ENCODE measurements at places on chromosomes 7 and 10.
A peak's percentile ranks its signal among the peaks of the same experiment; 100 is the strongest.

DNA sequence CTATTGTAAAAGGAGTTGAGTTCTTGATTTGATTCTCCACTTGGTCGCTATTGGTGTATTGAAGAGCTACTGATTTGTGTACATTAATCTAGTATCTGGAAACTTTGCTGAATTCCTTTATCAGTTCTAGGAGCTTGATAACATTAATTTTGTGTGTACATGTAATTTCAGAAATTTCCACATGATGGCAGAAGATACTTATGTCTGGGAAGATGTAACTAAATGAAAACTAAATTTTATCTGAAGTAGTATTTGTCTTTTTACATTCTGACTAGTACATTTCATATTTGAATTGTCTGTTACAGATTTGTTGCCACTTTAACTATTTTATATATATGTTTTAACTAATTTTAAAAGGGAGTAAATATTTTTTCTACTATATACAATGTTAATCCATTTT, 27.6 kb downstream of the SDHAF3 start:
- H3K4me3 ChIP-seq = no peak overlapping the region
- H3K27me3 ChIP-seq = no peaks in the 10 kb centered on the region
- no peaks in the 10 kb centered on the region for H3K4me1 ChIP-seq
- no peak overlapping the region for H3K27ac ChIP-seq
- no peaks in the 10 kb centered on the region for H3K36me3 ChIP-seq
- no peak for DNase-seq

- H3K4me3 ChIP-seq = no peak overlapping the region
- H3K27me3 ChIP-seq = no peaks in the 10 kb centered on the region
- DNase-seq = no peak
- H3K27ac ChIP-seq = no peak overlapping the region
- H3K4me1 ChIP-seq = peaks cover 44% of the 10 kb centered on the region
Measured at GRCh38 chr7:26187380-26188205, 13.0 kb downstream of the HNRNPA2B1 start.

GRCh38 chr10:117964536-117964935, 82.2 kb downstream of the RAB11FIP2 start:
- no peak overlapping the region for H3K4me3 ChIP-seq
- no peaks in the 10 kb centered on the region for H3K27me3 ChIP-seq
- no peaks in the 10 kb centered on the region for H3K36me3 ChIP-seq
- no peak for DNase-seq
- no peak overlapping the region for H3K27ac ChIP-seq
- no peaks in the 10 kb centered on the region for H3K4me1 ChIP-seq

DNA sequence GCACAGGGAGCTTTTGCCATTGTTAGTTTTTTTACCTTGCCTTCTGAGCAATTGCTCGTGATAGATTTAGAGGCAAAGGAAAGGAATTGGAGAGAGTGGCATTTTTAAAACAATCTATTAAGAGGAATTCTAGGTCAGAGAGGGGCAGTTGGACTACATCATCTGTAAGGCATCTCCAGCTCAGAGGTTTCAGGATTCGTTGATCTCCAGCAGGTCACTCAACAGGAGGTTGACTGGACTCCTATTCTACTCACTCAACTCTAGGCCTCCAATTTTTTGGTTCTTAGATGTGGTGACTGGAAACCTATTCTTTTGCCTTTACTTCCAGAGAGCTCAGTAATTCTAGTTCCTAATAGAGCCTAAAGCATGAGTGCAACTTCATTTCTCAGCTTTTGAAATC, 42.8 kb downstream of the TBXAS1 start:
- H3K36me3 ChIP-seq = no peaks in the 10 kb centered on the region
- no peak overlapping the region for H3K4me3 ChIP-seq
- H3K27me3 ChIP-seq = no peaks in the 10 kb centered on the region
- H3K4me1 ChIP-seq = no peaks in the 10 kb centered on the region
- DNase-seq = no peak

DNA sequence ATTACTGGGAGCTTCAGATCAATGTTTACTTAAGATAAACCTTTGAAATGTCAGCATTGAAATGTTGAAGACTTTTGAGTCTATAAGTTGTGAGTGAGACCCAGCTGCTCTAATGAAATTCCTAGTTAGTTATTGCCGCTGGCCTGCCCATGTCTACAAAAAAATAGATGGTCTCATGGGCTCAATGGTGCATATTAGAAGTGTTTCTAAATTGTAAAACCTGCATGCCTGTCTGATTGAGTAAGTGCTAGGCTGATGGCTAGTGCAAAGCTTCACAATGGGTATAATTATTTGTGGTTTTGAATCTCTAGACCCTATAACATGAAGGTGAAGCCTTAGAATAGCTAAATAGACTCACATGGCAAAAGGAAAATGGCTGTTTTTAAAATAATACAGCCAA, 234.5 kb downstream of the SORCS3 start:
- no peak for DNase-seq
- H3K36me3 ChIP-seq = no peaks in the 10 kb centered on the region
- no peaks in the 10 kb centered on the region for H3K4me1 ChIP-seq
- no peak overlapping the region for H3K4me3 ChIP-seq
- no peaks in the 10 kb centered on the region for H3K27me3 ChIP-seq

GRCh38 chr7:66627881-66628360, 760 bp upstream of the KCTD7 start:
- peaks cover 38% of the 10 kb centered on the region for H3K4me1 ChIP-seq
- no peaks in the 10 kb centered on the region for H3K36me3 ChIP-seq
- H3K4me3 ChIP-seq = peak overlapping the region; percentile 90
- peak; percentile 9 for DNase-seq

DNA sequence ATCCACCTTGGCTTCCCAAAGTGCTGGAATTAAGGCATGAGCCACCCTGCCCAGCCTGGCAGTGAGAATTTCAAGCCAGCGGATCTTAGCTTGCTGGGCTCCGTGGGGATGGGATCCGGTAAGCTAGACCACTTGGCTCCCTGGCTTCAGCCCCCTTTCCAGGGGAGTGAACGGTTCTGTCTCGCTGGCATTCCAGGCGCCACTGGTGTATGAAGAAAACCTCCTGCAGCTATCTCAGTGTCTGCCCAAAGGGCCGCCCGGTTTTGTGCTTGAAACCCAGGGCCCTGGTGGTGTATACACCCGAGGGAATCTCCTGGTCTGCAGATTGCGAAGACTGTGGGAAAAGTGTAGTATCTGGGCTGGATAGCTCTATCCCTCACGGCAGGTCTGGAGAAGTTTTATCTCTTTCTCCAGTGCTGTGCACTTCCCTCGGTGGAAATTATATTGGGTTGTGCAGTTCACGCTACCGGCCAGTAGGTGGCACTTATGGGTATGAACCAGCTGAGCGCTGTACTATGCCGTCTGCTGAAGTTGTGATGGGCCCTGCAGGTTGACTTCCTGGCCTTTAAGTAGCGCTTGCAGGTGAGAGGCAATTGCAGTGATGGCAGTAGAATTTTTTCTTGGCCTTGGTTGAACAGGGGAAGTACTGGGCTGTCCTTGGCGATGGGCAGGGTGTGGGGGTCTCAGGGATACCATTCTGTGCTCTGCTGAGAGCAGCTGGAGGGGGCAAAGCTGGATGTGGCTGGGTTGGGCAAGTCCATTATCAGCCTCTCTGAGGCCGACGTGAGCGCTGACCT, 138.0 kb upstream of the MTPN start:
- H3K27ac ChIP-seq = peak overlapping the region; percentile 31
- H3K36me3 ChIP-seq = no peaks in the 10 kb centered on the region
- H3K4me3 ChIP-seq = no peak overlapping the region
- no peaks in the 10 kb centered on the region for H3K27me3 ChIP-seq
- peaks cover 3% of the 10 kb centered on the region for H3K4me1 ChIP-seq
- DNase-seq = peak; percentile 12

DNA sequence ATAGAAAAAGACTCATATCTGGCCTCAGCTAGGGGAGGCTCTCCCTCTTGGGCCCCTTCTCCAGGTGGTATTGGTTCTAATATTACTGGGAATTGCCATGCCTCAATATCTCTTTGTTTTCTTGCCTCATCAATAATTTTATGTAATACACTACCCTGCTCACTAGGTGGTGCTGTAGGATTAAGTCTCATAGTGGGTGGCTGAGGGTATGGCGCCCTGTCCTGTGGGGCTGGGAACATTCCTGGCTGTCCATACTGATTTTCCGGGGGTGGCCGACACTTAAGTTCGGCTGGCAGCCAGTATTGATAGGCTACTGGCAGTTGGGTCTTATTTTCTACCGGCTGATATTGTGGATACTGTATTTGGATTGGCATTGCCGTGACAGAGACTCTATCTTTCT, 9.0 kb upstream of the TAS2R3 start:
- H3K27me3 ChIP-seq = no peaks in the 10 kb centered on the region
- DNase-seq = no peak
- H3K36me3 ChIP-seq = peaks cover 50% of the 10 kb centered on the region
- H3K4me1 ChIP-seq = no peaks in the 10 kb centered on the region
- no peak overlapping the region for H3K4me3 ChIP-seq
- no peak overlapping the region for H3K27ac ChIP-seq

- no peak overlapping the region for H3K4me3 ChIP-seq
- no peaks in the 10 kb centered on the region for H3K4me1 ChIP-seq
- no peak overlapping the region for H3K27ac ChIP-seq
- H3K27me3 ChIP-seq = no peaks in the 10 kb centered on the region
- no peak for DNase-seq
- H3K36me3 ChIP-seq = no peaks in the 10 kb centered on the region
Measured at GRCh38 chr7:84612981-84613681, 418.5 kb upstream of the SEMA3A start.

GRCh38 chr7:71521506-71521905, 389.6 kb downstream of the GALNT17 start:
- no peaks in the 10 kb centered on the region for H3K4me1 ChIP-seq
- H3K27me3 ChIP-seq = no peaks in the 10 kb centered on the region
- H3K4me3 ChIP-seq = no peak overlapping the region
- DNase-seq = no peak
- H3K36me3 ChIP-seq = no peaks in the 10 kb centered on the region

DNA sequence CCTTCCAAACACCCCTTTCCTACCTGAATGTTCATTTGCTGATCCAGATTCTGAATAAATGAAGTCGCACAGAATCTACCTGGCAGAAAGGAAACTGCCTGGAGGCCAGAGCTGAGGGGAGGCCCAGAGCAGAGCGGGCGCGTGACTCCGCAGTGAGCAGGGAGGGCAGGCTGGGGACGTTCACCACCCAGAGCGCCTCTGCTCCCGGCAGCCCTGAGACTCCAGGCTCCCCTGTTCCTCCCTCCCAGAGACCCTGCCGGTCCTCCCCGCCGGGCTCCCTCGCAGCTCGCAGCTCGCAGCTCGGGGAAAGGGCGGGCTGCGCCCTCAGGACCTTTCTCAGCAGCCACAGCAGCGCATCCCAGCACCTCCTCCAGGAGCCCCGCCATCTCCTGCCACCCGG, 176.7 kb upstream of the ZNF32 start:
- DNase-seq = no peak
- no peaks in the 10 kb centered on the region for H3K36me3 ChIP-seq

GRCh38 chr7:134553976-134554375, 5.1 kb downstream of the AKR1B15 start:
- no peaks in the 10 kb centered on the region for H3K27me3 ChIP-seq
- DNase-seq = no peak

DNA sequence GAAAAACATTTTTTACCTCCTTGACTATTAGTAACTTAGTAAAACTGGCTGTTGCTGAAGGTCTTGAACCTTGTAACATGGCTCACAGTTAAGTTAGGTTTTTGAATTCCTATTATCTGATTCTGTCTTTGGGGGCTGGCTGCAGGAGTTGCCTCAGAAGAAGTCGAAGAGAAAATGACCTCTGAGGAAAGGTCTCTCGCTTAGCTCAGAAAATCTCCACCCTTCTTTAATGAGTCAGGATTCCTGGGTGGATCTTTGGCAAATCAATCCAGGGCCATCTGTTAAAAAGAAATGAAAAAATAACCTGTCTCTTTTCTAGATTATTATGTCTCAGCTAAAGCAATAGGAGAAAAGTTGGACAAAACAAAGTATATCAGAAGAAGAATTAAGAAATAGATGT, 267.8 kb upstream of the SEMA3C start:
- no peak overlapping the region for H3K4me3 ChIP-seq
- H3K36me3 ChIP-seq = no peaks in the 10 kb centered on the region
- H3K27me3 ChIP-seq = no peaks in the 10 kb centered on the region
- DNase-seq = no peak
- H3K27ac ChIP-seq = no peak overlapping the region
- no peaks in the 10 kb centered on the region for H3K4me1 ChIP-seq

DNA sequence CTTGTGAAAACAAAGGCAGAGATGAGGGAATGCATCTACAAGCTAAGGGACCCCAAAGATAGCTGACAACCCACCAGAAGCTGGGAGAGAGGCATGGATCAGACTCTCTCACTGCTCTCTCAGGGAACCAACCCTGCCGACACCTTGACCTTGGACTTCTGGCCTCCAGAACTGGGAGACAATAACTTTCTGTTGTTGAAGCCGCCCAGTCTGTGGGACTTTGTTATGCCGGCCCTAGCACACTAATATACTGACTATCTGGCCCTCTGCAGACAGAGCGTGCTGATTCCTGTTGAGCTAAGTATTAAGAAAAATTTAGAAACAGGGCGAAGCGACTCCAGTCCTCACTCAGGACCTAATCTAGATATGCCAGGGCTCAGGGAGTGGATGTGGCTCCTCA, 144.3 kb upstream of the TCF7L2 start:
- H3K4me3 ChIP-seq = no peak overlapping the region
- no peak for DNase-seq
- no peak overlapping the region for H3K27ac ChIP-seq
- H3K36me3 ChIP-seq = no peaks in the 10 kb centered on the region

DNA sequence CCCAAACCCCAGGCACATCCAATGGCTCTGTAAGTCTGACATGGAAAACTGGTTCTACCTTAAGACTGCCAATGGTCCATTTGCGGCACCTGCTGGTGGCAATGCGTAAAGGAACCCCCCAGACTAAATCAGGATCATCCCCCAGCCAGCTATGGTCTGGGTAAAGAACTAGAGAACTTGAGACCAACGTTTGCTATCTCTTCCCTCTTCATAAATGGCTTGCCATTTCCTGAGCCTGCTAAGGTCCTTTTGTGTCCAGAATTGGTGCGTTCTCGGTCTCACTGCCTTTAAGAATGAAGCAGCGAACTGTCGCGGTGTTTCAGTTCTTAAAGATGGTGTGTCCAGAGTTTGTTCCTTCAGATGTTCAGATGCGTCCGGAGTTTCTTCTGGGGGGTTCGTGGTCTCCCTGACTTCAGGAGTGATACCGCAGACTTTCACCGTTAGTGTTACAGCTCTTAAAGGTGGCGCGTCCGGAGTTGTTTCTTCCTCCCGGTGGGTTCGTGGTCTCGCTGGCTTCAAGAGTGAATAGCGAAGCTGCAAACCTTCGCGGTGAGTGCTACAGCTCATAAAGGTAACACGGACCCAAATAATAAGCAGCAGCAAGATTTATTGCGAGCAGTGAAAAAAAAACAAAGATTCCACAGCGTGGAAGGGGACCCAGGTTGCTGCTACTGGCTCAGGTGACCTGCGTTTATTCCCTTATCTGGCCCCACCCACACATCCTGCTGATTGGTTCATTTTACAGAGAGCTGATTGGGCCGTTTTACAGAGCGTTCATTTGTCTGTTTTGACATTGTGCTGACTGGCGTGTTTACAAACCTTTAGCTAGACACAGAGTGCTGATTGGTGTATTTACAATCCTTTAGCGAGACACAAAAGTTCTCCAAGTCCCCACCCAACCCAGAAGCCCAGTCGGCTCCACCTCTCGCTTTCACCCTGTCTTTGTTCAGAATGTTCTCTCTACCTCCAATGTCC, 95.4 kb downstream of the ELMO1 start:
- no peaks in the 10 kb centered on the region for H3K36me3 ChIP-seq
- H3K27me3 ChIP-seq = no peaks in the 10 kb centered on the region
- peaks cover 46% of the 10 kb centered on the region for H3K4me1 ChIP-seq

Measured in CD8-positive, alpha-beta memory T cell (primary cell).